Activated CD4-positive, alpha-beta T cell treated with anti-CD3 and anti-CD28 coated beads, Interleukin-2, amount 10 ng/mL, durations not matched to agents 24 days and 14 days (primary cell): ENCODE measurements at places on chromosomes 2 and 18.

GRCh38 chr2:37776487-37776886 is 105.0 kb upstream of the CDC42EP3 start:
- DNase-seq, result no peak

- DNase-seq, result no peak
Measured at GRCh38 chr2:133422931-133423351, 145.3 kb downstream of the NCKAP5 start.

DNA sequence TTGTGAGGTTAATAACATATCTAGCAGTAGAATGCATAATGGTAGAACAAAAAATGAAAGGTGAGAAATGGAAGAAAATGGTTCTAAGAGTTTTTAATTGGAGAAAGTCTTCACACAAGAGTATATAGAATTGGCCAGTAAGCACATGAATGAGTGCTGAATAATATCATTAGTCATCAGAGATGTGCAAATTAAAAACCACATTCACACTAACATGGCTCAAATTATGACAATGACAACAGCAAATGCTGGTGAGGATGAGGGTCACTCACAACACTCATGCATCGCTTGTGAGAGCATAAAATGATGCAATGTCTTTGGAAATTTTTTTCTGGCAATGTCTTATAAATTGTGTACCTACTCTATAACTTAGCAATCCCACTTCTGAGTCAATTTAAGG is 1355.4 kb upstream of the ACVR2A start:
- DNase-seq, result no peak

- DNase-seq, result peak; percentile 83
Measured at GRCh38 chr2:233075966-233076339, 15.8 kb downstream of the INPP5D start.

DNA sequence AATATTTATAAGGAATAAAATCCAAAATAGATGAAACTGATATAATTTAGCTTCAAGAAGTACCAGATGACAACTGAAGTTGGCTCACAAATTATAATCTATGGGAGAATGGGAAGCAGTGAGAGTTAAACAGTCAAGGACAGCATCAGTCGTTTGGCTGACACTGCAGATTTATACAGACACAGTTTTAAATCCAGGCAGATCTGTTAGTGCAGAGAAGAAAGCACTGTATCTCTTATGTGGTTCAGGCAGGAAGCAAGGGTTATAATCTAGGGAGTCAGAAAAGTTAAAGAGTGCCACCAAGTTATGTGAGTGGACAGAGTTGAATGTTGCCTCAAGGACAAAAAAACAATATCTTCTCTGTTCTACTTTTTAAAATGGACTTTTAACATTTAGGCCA is 880.2 kb downstream of the TSN start:
- no peak for DNase-seq

DNA sequence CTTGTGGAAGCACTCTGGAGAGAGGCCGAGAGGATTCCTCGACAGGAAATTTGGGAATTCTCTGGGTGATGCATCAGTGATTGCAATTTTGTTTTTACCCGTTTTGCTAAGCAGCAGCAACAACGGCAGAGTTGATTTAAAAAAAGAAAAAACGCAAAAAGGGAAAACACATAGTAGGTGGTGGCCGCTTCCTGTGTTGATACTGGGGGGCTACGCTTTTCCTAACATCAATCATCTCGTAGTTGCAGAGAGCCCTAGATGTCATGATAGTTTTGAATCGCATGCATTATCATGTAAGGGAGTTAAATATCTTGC is 271 bp upstream of the RBM43 start:
- no peak for DNase-seq

DNA sequence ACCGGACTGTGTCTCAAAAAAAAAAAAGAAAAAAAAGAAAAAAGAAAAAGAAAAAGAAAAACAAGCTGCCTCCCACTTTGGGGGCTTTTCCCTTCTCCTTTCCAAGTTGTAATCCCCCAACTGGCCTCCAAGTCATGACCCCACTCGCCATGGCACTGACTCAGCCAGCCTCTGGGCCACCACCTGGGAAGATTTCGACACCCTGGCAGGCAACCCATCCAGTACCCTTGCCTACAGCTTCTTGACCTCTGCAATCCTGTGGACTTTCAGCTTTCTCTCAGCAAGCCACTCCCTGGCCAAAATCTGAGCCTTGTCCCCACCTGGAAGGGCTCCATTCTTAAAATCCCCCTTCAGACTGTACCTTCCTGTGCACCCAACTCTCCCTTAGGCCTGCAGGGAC is 22.3 kb upstream of the FOSL2 start:
- DNase-seq, result no peak

DNA sequence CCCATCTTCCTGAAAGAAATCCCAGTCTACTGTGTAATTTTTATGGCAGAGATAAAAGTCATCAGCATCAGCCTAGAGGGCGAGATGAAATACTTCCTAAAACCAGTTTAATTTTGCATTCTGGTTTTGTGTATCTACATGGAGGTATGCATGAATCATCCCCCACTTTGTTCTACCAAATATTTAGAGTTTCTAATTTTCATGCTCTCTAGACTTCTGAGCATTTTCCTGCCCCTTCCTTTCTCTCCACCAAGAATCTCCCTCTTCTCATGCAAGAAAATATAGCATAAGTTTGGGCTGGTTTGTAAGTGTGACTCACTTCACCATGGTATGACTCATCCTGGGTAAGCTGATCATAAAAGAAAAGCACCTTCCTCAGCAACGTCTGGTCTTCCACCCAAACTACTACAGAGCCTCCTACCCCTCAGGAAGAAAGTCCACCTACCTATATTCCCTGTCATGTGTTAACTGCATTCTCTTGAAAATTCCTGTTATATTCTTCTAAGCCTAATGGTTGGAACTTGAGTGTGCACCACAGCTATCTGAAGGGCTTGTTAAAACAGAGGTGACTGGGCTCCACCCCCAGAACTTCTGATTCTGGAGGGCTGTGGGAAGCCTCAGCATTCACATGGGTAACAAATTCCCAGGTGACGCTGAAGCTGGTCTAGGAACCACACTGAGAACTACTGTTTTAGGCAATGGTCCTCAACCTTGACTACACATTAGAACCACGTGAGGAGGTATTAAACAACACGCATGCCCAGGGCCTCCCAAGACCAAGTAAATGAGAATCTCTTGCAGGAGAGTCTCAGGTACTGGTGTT is 37.4 kb upstream of the RAPGEF4 start:
- DNase-seq, result peak; percentile 67

DNA sequence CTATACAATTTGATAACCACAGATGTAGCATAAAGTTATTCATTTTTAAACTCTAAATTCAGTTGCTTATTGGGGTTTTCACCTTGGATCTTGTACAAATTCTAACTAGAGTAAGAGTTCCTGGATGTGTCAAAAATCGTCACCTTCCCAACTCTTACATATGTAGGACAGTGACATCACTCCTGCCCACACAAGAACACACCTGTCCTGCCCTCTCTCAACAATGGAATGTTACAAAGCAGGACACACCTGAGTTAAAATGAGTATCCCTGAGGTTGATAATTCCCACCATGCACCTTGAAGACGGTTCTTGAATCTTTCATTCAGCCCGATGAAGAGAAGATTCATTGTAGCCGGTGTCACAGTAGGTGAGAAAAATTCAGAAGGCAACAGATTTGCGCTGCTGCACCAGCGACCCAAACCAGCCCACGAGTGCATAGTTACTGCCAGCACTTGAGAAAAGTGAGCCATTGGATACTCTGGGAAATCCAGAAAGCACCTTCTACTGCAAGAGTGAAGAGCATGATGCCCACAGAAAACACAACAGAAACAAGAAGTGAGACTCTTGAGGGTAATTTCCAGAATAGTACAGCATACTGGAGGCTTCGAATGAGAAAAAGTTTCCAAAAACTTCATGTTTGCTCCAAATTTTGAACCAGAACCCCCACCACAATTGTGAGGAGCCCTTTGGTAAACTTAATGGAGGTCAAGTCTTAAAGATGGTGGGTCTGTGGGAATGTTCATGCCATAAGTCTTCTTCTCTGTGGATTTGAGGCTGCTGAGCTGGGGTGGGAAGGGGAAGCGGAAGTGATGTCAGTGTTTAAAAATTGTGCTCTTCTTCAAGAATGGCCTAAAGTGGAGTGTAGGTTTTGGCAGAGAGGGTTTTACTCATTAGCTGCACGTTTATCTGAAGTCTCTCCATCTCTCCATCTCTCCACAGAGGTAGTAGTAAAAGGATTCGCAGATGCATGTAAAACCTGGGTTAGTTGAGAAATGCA is 34.7 kb upstream of the ADAM23 start:
- no peak for DNase-seq

GRCh38 chr2:237025090-237025865 is 60.4 kb upstream of the COPS8 start:
- DNase-seq, result no peak

- DNase-seq, result no peak
Measured at GRCh38 chr2:23545396-23545795, 160.4 kb downstream of the KLHL29 start.

- DNase-seq, result no peak
Measured at GRCh38 chr2:3319745-3320566, 57.7 kb downstream of the EIPR1 start.

- no peak for DNase-seq
Measured at GRCh38 chr2:238507836-238508235, 81.1 kb downstream of the ASB1 start.

GRCh38 chr2:39141334-39142271 is 20.8 kb upstream of the SOS1 start:
- DNase-seq, result peak; percentile 83

DNA sequence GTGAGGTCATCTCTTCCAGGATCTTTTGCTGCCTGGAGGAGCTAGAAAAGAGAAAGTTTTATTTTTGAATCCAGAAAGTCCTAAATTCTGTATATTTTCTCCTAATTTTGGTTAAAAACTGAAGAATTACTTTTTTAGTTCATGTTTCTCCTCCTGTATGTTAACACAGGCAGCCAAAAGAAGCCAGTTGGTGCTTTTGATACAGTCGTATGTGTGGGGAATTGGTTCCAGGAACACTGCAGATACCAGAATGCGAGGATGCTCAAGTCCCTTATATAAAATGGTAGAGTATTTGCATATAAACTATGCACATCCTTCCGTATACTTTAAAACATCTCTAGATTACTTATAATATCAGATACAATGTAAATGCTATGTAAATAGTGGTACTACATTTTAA is 22.6 kb upstream of the ADAM23 start:
- no peak for DNase-seq

- no peak for DNase-seq
Measured at GRCh38 chr2:70896765-70897202, 38.9 kb upstream of the ATP6V1B1 start.

- peak; percentile 73 for DNase-seq
Measured at GRCh38 chr2:96359310-96359709, 23.7 kb downstream of the NCAPH start.

- DNase-seq, result no peak
Measured at GRCh38 chr18:41456831-41457230, 498.2 kb upstream of the PIK3C3 start.

DNA sequence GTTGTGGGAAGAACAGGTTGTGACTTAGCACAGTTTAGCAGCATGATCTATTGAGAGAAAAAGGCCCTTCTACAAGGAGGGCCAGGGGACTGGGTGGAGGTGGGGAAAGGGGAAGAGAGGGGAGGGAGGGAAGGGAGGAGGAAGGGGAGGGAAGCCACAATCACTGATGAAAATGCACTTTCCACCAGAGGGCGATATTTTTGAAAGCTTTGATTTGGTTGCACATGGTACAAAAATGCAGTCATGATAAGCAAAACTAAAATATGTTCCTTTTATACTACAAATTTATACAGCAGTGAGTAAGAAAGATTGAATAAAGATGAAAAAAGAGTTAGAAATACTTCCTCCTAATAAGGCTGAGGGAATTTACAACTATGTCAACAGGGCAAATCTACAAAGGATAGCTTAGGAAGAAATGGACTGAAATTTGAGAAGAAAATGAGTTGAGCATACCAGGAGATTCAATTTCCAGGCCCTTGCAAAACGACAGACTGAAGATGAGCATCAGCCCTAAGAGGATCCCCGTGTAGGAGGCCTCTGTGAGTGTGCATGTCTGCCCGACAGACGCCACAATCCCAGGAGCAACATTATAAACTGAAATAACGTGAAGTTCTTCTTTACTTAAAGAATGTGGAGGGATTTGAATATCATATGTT is 17.2 kb downstream of the SH3YL1 start:
- peak; percentile 80 for DNase-seq

DNA sequence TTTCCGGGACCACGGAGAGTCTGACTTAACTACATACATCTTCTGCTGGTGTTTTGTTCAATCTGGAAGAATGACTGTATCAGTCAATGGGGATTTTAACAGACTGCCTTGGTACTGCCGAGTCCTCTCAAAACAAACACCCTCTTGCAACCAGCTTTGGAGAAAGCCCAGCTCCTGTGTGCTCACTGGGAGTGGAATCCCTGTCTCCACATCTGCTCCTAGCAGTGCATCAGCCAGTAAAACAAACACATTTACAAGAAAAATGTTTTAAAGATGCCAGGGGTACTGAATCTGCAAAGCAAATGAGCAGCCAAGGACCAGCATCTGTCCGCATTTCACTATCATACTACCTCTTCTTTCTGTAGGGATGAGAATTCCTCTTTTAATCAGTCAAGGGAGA is 23.1 kb downstream of the ICOS start:
- no peak for DNase-seq

DNA sequence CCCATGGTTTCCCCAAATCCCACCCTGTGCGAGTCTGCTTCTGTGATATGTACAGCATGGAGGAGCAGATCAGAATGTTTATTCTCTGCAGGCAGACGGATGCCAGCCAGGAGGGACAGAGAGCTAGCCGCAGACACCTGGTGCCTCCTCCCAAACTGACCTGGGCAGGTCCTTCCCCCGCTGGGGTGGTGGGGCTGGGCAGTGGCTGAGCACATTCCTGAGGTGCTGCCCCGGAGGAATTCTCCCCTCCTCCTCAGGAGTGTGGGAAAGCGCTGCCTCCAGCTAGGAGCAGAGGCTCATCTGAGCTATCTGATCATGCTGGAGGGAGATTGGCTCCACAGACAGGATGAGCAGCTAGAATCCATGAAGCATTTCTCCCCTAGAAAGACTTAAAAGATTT is 21.7 kb downstream of the C2orf92 start:
- DNase-seq, result no peak

DNA sequence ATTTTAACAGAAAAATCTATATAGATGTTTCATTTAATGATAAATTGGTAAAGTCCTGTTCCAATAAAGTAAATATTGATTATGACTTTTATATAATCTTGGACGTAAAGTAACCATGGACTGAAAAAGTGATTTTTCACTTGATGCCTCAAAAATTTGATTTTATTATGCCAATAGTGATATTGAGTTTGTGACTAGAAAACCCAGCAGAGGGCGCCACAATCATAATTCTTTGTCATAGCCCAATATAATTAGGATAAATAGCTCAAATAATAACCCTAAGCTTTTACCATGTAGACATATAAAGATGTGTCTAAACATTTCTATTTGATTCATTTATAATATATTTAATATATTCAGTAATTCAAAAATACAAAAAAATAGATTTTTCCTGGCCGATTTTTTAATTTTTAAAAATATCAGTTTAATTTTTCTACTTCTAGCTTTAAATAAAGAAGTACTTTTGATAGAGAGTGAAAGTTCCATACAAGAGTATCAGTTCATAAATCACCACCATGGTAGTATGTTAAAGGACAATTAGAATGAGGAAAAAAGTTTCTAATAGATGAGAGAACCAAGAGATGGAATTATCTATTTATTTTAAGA is 30.7 kb downstream of the CAMKMT start:
- peak; percentile 77 for DNase-seq
